ENCODE measurements at places on chromosomes 5 and 9.

DNA sequence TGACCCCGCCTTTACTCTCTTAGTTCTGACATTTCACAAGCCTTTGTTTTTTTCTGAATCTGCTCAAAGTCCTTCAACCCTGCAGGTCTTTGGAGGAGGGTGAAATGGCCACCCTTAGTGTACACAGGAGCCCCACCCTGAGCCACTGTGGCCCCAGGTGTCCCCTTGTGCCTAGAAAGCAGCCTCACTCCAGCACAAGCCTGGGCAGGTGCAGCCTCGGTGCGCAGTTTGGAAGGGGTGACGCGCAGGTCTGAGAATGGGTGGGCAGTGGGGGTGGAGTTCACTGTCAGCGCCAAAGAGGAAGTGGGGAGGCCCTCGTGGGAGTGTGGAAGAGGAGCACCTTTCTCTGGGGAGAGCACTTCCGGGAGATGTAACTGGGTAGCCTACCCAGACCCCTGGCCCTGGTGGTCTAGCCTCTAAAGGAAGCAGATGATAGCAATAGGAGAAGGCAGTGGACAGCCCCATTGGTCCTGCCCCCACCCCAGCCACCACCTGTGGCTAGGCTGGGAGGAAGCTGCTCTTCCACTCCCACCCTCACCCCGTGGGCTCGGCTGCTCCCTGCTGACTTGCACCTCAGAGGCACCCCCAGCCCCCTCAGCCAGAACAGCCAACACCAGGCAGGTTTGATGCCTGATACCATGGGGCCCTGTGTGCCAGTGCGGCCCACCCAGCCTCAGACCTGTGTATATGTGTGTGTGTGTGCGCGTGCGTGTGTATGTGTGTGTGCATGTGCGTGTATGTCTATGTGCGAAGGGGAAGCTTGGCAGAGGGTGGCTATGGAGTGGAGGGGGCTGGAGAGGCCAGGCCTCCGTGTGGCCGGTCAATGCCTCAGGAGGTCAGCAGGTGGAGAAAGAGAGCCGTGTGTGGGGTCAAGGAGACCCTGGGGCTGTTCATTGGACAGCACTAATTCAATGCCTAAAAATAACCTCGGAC, 16.8 kb upstream of the DAB2IP start:
- DNase-seq: no peak

DNA sequence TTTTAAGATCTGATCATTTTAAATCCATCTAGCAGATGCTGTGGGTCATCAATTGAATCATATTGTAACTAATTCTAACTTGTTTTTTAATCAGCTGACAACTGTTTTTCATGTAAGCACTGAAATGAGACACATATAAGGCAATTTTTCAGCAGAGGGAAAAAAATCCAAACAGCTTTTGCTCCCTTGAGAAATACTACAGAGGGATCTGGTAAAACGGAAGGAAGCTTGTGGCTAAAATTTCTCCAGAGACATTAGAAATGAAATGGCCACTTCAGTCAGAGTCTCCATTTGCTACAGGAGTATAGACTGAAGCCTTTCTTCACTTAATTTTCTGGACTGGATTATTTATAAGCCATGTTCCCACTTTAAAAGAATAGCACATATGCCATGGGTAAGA, 385.9 kb downstream of the MAN2A1 start:
- DNase-seq: no peak

DNA sequence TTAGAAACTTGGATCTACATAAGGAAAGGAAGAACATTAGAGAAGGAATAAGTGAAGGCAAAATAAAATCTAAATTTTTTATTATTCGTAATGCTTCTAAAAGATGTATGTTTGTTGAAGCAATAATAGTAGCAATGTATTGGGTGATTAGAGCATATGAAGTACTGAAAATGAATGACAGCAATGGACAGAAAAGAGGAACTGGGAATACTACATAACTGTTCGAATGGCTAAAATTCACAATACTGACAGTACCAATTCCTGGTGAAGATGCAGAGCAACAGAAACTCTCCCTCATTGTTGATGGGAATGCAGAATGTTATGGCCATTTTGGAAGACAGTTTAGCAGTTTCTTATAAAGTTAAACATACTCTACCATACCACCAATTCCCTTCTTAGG, 177.3 kb upstream of the SPEF2 start:
- no peak for DNase-seq

DNA sequence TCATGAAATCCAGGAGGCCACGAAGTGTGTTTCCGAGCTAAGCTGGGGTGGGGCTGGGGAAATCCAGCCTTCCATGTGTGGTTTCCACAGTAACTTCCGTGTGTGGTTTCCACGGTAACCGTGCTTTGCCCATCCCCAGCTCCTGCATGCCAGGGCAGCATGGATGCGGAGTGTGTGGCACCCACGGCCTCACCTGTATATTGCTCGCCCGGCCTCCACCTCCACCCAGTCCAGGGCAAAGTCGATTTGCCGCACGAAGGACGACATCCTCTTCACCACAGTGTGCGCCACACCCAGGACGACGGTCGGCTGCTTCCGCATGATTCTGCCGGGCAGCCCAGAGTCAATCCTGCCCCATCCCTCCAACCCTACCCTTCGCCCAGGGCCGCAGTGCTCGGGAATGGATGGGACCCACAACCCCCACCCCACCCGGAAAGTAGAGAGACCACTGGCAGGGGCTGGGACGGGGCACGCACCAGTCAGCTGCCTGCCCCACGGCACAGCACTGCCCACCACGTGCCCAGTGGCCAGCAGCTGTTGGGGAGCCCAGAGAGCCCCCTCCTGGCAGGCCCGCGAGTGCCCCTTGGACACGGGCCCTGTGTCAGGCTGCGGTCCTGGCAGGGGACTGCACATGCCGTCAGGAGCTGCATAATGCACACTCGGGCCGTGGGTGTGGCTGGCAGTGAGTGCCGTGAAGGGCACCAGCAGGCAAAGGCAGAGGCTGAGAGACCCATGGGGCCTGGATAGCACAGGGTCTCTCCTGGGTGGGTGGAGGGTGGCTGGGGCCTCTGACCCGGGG, 39.0 kb upstream of the NSMF start:
- DNase-seq: no peak

DNA sequence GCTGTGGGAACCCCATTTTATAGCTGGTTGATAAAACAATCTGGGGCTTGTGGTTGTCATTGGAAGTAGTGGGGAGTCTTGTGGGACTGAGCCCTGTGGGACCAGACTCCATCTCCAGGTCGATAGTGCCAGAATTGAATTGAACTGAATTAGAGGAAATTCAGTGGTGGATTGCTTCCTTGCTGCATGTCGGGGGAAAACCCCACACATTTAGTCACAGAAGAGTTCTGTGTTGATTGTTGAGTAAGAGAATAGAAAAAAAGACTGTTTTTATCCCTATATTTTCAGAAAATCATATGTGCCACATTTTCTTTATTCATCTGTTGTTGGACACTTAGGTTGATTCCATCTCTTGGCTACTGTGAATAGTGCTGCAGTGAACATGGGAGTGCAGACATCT, 209.7 kb downstream of the ARHGEF28 start:
- DNase-seq: no peak

DNA sequence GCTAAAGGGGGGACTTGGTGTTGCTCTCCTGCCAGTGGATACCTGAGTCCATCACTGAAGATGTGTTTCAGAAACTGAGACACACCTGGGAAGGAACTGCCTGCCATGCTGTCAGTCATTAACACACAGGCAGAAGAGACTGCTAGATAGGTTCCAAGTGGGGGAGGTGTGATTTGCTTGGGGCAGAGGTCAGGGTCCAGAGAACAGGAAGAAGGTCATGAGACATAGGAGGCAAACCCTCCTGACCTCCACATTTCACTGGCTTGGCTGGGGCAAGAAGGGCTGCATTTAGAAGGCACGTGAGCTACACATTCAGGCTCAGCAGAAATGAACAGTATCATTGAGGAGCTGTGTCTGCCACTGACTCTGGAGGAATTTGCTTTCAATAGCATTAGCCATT, 215.8 kb downstream of the HSPA4 start:
- DNase-seq: no peak

DNA sequence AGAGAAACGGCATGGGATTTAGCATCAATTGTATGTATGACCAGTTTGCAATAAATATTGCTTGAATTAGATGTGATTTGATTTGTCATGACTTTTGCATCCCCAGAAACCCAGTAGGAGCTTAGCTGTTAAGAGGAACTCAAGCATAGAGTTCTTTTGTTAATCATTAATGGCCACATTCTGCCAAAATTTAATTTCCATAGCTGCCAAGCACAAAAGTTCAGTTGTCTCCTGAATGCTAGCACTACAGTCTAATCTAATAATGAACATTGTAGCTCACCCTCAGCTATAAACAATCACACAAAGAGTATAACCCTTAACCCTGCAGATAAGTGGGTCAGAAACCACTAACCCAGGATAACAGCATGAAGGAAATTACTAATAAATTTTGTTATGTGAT, 169.8 kb upstream of the GRAMD2B start:
- DNase-seq: no peak

GRCh38 chr9:92385477-92385876, 18.9 kb downstream of the OGN start:
- DNase-seq: no peak

DNA sequence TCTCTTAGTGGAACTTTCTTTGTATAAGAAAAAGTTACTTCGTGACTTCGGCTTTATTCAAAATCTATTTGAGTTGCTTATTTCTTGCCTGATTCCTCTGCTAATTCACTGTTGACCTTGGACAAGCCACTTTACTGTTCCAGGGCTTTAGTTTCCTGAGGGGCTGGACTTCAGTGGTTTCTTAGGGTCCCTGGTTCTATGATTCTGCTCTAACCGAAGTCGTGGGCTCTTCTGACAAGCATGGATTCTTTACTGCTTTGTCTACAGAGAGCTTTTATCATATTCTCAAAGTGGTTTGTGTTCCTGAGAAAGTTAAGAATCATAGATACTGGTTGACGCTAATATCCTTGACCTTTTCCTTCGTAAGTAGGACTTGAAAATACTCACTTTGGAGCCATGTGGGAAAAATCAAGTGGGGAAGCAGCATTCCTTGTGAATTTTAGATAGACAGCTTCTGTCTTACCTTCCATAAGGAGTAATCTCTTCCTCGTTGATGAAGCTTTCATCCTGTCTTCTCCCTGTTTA, 21.1 kb downstream of the EXOSC2 start:
- no peak for DNase-seq

GRCh38 chr9:133342570-133342969, 5.4 kb downstream of the MED22 start:
- DNase-seq: no peak

GRCh38 chr5:78797936-78798672, 149.5 kb upstream of the LHFPL2 start:
- DNase-seq: no peak

- no peak for DNase-seq
These were observed 141.3 kb downstream of the PSAT1 start for GRCh38 chr9:78438211-78438610.

DNA sequence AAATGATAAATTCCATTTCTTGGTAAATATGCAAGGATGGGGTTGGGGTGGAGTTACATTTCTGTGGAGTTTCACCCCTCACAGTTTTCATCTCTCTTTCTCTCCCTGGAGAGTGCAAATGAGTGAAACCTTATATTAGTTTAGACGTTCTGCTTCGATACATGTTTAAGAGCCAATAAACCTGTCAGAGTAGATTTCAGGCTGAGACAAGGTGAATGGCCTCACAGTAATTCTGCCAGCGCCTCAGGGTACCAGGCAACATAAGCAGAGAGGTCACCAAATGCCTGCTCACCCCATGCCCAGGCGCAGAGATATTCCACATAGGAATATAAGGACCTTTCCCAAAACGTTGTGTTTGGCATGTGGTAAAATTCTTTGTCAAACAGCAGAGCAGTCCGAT, 154.9 kb upstream of the VLDLR start:
- no peak for DNase-seq

DNA sequence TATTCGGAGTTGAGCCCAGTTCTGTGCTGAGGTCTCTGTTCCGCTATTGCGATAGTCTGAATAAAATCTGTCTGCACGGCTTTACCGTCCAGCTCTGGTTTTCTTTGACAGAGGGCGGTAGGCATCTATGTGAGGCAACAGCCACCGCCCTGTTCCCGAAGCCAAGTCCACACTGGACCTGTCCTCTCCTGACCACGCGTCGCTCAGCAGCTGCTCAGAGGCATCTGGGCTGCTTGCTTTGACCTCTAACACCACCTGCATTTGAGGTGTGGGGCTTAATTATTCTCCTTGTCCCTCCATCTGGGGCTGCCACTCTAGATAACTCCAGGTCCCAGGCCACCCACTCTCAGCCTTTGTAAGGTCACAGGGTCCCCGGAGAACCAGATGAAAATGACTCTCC, 168.4 kb upstream of the SMIM23 start:
- DNase-seq: no peak

DNA sequence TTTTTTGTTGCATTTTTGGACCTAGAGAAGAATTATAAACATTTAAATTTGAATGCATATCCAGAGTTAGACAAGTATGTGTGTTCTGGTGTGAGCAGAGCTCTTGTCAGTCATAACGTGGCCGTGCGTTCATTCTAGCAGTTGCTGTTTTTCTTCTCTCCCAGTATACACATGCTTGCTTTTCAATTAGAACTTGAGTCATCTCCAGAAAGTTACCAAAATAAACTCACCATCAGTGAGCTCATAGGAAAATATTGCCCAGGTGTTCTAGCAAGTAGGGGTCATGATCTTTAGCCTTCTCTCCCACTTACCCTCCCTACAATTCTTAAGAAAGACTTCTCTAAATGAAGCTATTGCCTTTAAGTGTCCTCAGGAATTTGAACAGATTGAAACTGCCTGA, 247.5 kb upstream of the TUT7 start:
- DNase-seq: no peak

DNA sequence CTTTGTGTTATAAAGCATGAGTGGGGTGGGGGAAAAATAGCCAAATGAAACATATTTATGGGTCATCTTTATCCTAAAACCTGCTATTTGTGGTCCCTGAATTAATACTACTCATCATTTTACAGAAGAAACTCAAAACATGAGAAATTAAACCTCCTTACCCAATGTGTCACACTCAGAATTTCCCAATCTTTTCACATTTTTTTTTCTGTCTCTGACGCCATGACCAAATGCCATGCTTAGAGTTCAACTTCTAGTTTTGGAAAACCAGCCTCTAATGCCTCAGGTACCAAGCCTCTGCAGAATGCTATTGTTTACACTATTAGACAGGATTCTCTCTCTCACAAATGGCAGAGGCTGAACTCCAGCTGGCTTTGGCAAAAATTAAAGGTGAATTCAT, 505.5 kb upstream of the WWC1 start:
- DNase-seq: no peak

DNA sequence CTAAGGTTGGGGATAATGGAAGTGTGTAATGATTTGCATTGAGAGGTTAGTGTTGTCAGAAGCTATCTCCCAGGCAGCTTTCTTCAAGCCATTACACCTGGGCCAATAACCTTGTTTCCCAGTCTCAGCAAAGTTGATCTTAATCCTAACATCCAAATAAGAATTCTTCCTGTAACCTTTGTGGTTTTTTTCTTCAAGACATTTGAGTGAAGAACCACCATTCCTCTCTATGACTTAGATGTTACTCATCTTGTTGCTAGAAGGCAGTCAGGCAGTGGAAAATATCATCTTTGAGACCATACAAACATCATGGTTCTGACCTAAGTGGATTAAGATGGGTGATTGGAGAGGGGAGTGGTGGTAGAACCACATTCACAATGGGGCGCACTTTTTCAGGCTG, 103.5 kb downstream of the NDUFAF2 start:
- no peak for DNase-seq

GRCh38 chr5:160155017-160155750, 35.9 kb upstream of the PWWP2A start:
- DNase-seq: no peak
